ENCODE measurements at places on chromosomes 1 and 21.

DNA sequence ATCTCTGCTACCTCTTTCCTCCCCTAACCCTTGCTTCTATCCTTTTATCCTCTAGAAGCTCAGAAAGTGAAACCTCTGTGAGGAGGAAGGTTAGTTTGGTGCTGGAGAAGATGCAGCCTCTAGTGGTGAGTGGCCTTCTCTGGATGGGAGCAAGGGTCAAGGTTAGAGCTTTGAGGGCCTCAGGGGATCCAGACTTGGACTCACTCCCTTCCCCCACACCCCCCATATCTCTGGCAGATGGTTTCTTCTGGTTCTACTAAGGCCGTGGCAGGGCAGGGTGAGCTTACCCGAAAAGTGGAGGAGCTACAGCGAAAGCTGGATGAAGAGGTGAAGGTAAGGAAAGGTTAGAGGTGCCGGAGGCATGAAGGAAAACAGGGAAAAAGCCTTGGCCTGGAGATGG is 9.2 kb downstream of the CGN start:
- DNase-seq = no peak

DNA sequence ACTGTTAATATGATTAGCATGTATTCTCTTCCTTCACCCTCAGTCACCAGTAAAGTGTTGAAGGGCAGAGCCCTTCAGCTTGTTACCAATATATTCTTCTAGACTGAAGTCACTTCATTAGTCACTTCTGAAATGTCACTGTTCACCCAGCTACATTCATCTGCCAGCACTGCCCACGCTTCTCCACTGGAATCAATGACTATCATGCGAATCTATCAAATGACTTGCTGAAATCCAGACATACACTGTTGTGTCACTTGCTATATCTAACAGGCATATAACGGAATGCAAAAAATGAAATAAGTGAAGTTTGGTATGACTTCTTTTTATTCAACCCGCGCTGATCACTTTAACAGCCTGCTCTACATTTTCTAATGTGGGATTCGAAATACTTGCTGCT is 16.1 kb downstream of the FH start:
- no peak for DNase-seq

- no peak for DNase-seq
Measured at GRCh38 chr1:34164771-34165391, at the start of gene CSMD2. Gene CSMD2 (minus strand): TSS chr1:34165230. CDS start chr1:34165097, 133 bp downstream.

GRCh38 chr1:22888320-22889075 is 84.2 kb downstream of the LACTBL1 start:
- no peak for DNase-seq

DNA sequence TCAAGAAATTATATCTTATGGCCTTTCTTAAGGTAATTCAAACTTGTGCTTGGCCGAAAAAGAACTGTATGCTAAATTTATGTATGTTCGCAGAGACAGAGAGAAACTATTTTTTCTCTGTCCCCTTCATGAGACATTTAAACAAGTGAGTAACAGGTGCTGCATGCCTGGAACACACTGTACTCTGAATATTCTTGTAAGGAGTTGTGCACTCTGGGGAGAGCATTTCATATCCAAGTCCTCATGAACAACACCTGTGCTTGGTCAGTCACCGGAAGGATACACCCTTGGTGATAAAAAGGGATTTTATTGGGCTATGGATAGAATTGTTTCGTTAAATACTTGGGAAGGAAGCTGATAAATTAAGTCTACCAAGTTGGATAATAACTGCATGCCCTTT is 220.8 kb upstream of the NRIP1 start:
- DNase-seq = no peak

DNA sequence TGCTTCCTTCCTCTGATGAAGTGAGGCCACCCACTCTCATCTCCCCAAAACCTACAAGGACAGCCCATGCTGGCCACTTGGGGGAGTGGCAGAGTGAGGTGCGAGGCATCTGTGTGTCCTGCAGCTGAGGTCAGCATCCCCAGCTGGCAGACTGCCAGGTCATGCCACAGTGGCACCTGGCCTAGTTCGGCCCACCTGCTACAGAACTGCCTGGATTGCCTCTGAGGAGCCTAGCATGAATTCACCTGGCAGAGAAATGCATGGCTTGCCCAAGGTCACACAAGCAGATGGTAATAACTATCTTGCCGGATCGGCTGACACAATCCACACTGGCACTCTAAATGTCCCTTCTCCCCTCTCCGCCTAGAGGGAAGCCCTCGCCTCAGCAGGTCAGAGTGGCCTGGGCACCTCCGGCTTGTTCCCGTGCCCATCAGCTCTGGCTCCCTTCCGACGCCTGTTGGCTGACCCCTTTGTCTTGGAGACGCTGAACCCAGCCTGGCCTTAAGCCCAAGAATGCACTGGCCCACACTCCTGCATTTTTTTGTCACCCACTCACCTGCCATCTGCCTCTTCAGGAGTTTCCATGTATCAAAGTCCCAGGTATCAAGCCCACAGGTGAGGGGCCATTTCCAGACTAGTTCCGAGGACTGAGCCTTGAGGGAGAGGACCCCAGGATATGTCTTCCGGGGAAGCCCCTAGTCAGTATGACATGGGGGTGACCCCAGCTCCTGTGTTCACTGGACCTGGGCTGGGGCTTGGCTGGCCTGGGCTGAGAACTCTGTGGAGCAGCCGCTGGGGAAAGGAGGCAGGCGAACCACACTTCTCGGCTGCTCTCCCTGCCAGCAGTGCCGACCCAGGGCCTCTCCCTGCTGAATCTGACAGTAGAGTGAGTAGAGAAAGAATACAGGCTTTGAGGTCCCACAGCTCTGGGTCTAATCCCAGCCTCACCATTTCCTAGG is 21.7 kb downstream of the ECE1 start:
- DNase-seq = no peak

DNA sequence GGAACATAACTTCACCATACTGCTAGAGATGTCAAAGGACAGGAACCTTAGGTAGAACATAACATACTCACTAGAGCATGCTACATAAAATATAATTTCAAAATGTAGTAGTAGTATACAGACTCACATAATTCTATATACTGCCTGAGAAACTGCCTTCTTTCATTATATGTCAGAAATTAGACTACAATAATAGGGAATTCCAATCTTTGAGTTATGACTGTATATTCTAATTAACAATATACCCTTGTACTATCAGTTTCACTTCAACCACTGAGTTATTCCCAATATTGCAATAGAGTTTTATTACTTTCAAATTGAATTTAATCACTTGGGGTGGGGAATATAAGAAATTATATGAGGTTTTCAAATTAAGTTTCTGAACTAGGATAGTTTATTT is 44.0 kb downstream of the OMA1 start:
- no peak for DNase-seq

DNA sequence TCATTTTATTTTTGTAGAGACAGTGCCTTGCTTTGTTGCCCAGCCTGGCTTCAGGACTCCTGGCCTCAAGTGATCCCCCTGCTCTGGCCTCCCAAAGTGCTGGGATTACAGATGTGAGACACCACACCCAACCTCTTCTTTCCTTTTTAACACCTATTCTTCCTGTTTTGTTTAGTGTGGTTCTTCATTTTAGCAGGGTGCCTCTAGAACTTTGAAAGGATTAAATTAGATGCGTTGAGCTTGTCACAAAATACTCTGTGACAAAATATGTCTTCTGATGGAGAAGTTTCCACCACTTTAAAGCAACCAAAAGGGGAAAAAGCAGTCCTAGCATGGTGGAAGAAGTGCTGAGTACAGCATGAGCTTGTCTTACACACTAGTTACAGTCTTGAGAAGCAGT is 42.0 kb downstream of the CDC14A start:
- no peak for DNase-seq

DNA sequence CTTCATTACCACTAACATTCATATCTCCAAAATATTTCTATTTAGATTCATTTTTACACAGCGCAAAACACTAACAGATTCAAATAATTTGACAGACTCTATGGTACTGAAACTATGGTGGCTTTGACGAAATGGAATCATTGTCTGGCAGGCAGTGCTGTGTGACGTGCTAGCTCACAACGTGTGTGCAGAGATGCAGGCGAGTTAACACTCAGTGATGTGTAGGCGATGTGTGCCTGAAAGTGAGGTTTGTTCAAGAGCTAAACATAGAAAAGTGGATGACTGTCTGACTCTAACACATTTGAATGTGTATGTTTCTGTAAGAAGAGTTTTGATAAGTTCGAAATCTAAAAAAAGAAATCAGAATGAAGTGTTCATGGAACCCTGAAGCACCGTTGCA is 97.7 kb downstream of the RYR2 start:
- no peak for DNase-seq

- no peak for DNase-seq
Measured at GRCh38 chr21:29721964-29722363, 217.8 kb downstream of the GRIK1 start.

DNA sequence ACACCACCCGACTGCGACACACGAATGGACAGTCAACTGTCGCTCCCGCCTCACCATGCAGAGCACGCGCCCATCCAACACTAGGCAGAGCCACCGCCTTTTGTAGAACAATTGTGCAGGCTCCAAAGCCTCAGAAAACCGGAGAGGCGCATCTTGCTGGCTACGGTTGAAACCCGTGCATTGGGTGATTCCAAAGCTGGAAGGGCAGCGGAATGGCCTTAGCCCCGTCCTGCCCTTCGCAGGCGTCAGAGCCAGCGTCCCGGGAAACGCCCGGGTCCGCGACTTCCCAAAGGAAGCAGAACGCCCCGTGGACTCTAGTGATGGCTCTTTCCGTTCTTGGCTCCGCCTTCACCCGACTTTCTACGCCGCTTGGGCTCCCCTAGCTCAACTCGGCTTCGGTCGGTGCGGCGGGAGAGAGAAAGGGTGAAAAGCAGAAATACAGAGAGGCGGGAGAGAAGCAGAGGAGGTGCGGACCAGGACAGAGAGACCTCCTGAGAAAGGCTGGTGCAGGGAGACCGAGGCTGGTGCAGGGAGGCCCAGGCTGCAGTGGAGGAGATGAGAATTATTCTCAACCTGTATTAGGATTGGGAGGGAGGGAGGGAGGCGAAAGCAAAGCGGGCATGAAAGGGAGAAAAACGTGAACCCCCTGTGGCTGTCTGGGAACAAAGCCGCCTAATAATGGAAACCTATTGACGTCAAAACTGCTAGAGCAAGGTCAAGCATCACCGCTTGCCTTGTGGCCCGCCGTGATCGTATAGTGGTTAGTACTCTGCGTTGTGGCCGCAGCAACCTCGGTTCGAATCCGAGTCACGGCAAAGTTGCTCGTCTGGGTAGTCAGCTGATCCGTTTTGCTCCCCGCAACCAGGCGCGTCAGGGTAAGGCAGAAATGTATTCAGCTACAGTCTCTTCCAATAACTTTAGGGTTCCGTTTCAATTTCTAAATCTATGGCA is 99.5 kb downstream of the PRKAB2 start:
- no peak for DNase-seq

GRCh38 chr21:25640202-25640942 is 1.3 kb downstream of the JAM2 start:
- DNase-seq = peak; percentile 1

GRCh38 chr1:196461521-196461920 is 146.7 kb downstream of the KCNT2 start:
- no peak for DNase-seq

DNA sequence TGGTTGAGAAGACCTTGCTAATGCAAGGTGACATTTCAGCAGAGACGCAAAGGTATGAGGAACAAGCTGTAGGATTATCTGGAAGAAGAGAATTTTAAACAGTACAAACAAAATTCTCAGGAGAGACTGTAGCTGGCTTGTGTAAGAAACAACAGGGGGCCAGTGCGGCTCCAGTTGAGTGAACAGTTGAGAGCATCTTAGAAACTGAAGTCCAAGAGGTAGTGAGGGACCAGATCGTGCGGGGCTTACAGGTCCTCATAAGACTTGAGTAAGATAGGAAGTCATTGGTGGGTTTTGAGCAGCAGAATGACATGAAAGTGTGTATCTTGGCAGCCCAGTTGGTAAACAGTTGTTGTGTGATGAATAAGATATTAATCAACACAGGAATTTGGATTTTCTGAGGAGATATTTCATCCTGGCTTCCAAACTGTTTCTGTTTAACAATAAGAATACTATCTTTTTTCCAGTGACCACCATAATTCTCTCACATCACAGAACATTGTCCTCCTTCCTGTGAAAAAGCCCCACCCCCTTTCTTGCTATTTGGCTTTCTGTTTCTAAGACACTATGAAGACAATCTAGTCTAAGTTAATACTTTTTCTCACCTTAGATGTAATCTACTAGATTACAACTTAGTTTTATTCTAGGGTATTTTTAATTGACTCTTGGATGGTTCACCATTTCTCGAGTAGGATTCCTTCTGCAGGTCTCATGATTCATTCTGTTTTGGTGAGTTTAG is 62.4 kb downstream of the SASS6 start:
- DNase-seq = no peak

GRCh38 chr1:63866084-63866483 is 92.3 kb downstream of the ROR1 start:
- DNase-seq = no peak

DNA sequence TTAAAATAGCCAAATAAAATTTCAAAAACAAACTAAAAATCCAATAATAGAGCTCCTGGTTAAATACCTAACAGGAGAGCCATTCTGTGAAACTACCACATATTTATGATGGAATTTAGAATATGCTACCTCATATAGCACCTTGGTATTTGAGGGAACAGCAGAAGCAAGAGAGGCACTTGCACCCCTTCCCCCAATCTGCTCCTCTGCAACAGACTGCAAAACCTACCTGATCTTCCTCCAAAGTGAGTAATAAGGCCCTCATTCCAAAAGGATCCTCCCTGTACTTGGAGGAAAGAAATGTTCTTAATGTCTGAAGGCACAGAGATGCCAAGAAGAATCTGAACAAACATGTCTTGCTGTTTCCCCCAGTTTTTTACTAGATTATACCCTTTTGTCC is 28.1 kb upstream of the RNPC3 start:
- DNase-seq = no peak

DNA sequence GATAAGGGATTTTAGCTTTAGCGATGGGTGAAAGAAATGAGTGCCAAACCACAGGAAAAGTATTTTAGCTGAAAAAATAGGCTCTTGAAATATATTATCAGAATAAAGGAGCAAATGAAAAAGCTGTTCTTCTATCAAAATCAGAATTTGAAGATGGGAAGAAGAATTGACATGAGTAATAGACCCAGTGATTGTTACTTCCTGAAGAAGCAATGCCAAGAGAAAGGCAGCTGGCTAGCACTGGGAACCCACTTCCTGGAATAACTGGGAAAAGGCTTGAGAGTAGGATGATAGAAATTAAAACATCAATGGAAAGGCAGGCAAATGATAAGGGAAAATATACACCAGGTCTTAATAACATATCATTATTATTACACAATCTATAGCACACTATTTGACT is 29.9 kb upstream of the LYPLAL1 start:
- no peak for DNase-seq
